Hematopoietic multipotent progenitor cell treated with erythropoietin and hydrocortisone succinate and interleukin-3 and kit ligand, for 6 days (in vitro differentiated cells): ENCODE measurements at places on chromosomes 5 and 9.

GRCh38 chr5:83509540-83509939, 38.0 kb downstream of the VCAN start:
- DNase-seq: no peak

GRCh38 chr9:117672369-117672768, 31.8 kb upstream of the TLR4 start:
- no peak for DNase-seq

DNA sequence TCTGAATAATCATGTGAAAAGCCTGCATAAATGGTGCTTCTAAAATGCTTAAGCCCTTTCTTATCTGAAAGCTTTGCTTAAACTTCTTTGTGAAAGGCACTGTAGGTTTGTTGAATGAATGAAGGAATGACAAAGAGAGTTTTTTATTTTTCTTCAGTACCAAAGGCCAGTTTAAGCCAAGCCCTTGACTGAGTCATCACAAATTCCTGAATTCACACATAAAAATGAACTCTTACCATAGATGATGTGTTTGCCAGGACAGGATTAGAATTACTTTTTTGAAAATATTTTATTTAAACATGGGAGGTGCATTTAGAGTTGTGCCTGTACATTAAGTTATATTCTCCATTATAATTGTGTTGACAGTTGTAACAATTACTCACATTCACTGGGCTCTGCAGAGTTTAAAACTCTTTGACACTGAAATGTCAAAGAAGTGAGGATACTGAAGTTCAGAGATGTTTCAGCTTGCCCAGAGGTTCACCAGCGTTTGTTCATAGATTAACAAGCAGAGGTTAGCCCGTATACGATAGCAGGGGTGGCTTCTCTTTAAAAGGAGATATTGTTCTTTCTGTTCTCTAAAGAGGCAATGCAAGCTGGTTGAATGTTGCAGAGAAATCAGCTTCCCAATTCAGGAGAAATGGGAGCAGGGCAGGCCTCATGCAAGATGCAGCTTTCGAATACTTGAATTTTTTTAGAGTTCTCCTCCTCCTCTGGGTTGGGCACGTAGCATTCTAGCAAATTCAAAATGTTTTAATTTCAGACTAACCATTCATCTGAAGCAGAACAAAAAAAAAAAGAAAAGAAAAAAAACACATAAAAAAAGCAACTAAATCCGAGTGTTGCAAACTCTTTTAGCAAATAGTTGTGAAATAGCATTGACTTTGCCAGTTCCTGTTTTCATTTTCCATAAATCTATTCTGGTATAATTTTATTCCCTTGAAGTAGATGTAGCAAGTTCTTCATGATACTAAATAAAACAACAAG, 358.7 kb upstream of the KLF4 start:
- DNase-seq: peak; percentile 11

GRCh38 chr9:121455527-121456239, 44.0 kb downstream of the GGTA1 start:
- DNase-seq: peak; percentile 85

DNA sequence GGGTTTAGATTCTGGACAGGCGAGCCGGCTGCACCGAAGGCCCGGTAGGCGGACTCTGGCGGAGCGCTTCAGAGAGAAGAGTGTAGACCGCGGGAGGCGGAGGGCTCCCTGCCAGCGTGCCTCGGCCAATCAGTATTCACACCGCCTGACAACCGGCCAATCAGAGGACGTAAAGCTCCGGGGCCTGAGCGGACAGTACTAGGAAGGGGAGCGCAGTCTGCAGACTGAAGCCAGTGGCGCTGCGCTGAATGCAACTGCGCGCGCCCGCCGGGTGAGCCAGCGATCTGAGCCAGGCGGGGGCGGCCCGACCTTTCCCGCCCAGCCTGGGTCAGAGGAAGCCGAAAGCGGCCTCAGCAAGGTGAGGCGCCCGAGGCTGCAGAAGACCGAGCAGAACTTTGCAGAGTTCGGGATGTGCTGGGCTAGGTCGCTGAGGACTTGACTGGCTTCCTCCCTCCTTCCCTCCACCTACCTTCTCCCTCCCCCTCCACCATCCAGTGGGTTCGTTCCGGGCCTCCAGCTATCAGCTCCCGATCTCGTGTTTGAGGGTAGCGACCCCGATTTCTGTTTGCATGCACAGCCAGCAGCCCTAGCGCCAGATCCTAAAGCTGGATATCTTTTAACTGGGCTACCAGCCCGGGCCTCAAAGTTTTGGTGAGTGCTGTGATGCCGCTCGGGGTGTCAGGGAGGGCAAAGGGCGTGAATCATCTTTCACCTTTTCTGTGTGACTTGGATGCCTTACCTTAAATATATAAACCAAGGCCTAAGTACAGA, at the start of gene DMRT2:
Gene DMRT2, plus strand, starts transcription at position 233 of the 771 bp plus-strand sequence. CDS start 1,257 bp downstream, outside the sequence.
- peak; percentile 58 for DNase-seq

- no peak for DNase-seq
Observed at GRCh38 chr5:96024683-96025475, 63.2 kb upstream of the ELL2 start.

DNA sequence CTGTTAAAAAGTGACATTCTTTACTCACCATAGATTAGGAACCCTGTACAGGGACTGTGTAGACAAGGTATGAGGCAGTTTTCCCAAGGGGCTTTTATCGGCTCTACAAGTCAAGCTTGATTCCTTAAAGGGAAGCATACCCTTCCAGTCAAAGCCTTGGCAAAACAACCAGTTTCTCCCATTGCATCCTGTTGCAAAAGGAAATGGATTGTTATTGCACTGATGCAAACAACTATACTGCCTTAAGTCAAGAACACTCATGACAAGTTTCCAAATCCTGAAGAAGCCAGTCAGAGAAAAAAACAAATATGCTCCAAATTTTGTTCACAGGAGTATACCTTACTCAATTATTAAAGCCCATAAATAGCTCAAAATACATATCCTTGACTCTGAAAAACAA, 67.5 kb downstream of the RGMB start:
- no peak for DNase-seq

DNA sequence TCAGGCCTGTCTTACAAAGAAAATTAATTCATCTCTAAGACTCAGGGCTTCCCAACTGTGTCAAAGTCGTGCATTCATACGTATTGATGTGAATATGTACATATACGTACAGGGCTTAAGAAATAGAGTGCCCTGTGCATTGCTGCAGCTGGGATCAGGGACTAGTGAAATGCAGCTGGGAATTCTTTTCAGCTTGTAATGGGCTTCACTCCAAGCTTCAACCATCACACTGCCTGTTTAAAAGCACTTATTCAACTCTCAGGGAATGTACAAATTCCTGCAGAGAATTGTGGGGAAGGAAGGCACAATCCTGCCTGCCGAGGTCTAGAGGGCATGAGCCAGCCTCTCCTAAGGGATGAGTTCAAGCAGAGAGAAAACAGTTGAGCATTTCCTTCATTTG, 59.6 kb upstream of the MAN2A1 start:
- no peak for DNase-seq

GRCh38 chr9:23081377-23081776, 634.8 kb downstream of the DMRTA1 start:
- no peak for DNase-seq

GRCh38 chr5:87260604-87261192, 7.0 kb upstream of the RASA1 start:
- no peak for DNase-seq

- no peak for DNase-seq
Observed at GRCh38 chr5:10935536-10935935, 174.5 kb upstream of the DAP start.

GRCh38 chr5:75828029-75828428, 110.8 kb upstream of the POC5 start:
- no peak for DNase-seq

DNA sequence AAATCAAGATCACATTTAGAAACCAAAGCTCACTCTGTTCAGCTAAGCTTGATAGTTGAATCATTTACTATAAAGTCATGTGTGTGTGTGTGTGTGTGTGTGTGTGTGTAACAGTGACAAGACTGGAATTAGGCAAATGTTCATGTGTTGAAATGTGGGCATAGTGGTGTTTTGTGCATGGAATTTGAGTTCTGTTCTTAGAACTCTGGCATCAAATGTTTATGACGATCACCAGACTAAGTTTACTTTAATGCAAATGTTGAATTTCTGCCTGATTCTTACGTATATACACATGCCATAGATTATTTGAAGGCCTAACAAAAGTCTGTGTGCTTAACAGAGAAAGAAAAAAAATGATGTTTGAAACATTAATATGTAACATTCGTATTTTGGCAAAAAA, 72.8 kb upstream of the COL5A1 start:
- DNase-seq: no peak

GRCh38 chr5:96657068-96657467, 5.1 kb upstream of the CAST start:
- peak; percentile 90 for DNase-seq

DNA sequence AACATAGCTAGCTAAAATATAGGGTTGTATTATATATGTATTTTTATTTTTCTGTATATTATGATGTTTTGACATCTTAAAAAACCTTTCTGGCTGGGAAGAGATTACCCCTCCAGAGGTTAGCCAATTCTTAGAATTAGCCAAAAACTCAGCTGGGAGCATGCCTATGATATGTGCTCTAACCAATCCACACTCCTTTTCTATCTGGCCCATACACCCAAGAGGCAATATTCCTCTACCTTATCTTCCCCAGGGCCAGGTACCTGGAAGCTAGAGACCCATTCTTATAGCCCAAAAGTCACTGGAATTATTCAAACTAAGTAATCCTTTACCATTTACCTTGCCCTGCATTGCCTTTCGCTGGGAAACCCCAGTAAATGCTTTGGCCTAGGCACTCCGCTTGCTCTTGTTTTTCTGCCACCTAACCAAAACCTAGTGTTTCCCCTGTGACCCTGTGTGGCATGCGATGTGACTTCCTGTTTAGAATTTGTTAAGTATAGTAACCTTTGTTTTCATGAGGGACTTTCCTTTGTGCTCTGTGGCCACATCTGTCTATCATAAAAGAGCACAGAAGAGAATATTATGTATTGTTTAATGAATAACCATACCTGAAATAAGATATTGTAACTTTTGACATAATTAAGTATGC, 37.4 kb downstream of the CSNK1G3 start:
- no peak for DNase-seq

DNA sequence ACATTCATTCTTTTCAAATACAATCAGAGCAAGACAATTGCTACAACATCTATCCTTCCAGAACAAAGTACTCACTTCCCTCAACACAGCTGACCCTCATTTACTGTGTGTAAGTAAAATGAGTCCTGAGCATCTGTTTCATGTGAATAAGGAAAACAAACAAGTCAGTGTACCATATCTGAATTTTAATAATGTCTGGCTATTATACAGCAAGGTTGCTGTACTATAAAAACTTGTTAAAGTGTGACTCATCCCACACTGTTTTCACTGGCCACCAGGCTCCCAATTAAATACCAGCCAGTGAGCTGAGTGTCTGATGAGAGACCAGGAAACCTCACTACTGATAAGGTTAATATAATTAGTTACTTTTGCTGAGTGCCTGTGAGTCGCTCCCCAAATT, 339.8 kb downstream of the AGTPBP1 start:
- DNase-seq: no peak

DNA sequence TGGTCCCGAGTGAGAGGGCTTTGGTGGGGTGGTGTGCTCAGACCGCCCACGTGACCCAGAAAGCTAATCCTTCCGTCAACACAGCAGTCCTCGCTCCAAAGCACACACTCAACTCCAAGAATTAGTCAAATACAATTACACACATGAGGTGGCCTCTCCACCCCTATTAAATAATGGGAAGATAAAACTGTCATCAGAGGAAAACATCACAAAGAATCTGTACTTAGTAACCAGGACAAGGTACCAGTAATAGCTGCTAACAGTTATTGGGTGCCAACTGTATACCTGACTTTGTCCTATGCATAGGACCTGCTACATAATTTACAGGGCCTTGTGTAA, 222.8 kb downstream of the HSPA4 start:
- DNase-seq: no peak

DNA sequence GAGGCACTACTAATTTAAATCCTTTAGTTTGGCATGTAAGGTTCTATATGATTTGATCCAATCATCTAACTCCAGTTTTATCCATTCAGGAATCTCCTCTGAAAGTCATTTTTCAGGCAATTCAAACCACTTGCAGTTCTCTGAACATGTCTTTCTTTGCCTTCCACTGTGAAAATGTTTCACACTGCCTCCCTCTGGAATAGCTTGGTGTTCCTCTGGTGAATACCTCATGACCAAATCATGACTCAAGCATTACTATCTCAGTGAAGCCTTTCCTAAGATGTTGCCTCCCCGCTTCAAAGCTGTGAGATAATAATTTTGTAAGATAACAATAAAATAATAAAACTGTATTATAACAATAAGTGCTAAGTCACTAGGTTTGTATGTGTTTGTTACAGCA, 981.1 kb downstream of the DTWD2 start:
- DNase-seq: no peak

DNA sequence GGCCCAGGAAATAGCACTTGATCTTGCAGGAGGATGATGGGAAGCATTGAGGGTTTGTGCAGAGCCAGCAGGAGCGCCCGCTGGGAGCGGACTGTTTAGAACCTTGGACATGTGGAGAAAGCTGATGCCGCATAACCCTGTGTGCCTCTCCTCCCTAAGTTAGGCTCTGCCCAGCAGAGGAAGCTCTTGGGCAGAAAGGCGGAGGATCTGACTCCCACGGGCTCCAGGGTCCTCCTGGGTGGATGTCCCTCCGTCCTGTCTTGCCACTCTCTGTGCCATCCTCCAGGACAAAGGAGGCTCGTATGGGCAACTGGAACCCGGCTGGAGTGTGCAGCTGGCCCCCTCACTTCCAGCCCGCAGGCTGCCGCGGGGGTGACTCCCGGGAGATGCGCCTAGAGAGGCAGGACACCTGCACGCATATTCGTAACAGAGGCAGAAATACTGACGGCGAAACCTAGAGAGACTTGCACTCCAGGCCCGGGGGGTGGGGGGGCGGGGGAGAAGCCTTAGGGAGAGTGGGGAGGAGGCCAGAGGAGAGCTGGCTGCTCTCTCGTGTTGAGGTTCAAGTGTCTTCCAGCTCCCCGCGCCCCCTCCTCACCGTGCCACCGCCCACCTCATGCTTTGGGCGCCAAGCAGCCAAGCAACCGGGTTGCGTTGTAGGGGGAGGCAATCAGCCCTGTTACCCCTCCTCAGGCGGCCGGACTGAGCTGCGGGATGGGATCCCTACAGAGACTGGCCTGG, 5.4 kb upstream of the FOXE1 start:
- no peak for DNase-seq

DNA sequence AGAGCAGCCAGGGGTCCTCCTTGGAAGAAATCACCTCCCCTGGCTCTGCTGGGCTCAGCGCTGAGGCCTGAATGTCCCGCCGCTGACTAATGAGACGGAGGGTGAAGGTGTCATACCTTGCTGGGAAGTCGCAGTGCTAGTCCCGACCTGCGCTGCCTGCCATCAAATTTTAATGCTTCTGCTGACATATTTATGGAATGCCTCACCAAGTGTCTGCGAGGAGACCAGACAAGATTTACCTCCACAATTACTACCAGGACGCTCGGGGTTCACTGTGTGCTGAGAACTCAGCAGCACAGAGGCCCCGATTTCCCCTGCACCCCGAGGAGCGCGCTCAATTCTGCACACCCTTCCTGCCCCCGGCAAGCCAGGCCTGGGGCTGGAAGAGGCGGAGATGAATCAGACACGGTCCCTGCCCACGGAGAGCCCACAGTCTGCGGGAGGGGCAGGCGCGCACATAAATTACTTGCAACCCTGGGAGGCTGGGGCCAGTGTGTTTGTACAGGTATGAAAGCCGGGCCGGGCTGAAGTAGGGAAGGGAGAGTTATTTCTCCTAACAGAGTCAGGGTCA, 175.2 kb downstream of the PAX5 start:
- DNase-seq: no peak

GRCh38 chr5:176845392-176845713, 35.0 kb downstream of the UNC5A start:
- DNase-seq: no peak
